ENCODE measurements at places on chromosomes 4 and X. TPM values are rescaled to one million over a fixed set of nuclear protein-coding genes. Genes with fewer than 3 reads are reported as not detected.

Gene ZNF711
- total RNA-seq: 24.0 TPM

Gene F11
- not detected for total RNA-seq

Gene GPR143
- 2.4 TPM for total RNA-seq

Gene RFC1
- total RNA-seq: 69.3 TPM

Gene ASB12
- total RNA-seq: 0.61 TPM

Gene ARHGEF9
- total RNA-seq: 43.6 TPM

DNA sequence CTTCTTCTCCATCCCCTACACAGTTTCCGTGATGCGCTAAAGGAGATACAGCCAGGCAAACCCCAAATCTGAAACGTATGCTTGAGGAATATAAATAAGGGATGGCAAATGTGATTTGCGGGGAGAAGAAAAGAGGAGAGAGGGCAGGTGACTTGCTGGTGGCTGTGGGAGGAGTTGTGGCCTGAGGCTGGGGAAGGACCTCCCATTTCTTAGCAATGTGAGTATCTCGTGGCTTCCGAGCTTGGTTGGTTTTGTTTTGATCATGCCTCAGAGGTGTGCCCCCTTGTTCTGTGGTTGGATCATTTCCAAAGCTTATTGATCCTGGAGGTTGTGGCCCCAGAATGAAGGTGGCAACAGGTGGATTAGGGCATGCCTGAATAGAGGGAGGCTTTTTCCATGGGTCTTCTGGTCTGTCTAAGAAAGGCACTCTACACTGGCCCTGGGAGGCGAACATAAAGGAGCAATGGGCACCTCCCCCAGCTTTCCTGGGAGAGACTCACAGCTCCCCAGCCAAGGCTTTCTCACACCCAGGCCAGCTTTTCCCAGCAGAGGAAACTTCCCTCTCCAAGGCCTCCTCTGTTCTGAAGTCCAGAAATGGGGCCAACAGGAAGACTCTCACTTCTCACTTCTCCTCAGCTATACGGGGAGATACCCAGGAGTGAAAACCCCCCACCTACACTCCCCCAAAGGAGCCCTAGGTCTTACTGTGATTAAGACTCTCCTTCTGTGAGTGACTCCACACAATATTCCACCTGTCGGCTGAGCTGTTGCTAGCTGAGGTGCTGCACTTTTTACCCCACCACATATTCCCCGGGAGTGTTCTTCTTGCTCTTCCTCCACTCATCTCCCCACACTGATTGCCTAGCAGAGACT is 40.0 kb downstream of the C4orf51 start:
- no peaks in the 10 kb centered on the region for H3K36me3 ChIP-seq
- peak overlapping the region; percentile 94 for H3K27ac ChIP-seq
- no peak overlapping the region for H3K4me3 ChIP-seq
- no peak for DNase-seq
- H3K4me1 ChIP-seq: peaks cover 24% of the 10 kb centered on the region

DNA sequence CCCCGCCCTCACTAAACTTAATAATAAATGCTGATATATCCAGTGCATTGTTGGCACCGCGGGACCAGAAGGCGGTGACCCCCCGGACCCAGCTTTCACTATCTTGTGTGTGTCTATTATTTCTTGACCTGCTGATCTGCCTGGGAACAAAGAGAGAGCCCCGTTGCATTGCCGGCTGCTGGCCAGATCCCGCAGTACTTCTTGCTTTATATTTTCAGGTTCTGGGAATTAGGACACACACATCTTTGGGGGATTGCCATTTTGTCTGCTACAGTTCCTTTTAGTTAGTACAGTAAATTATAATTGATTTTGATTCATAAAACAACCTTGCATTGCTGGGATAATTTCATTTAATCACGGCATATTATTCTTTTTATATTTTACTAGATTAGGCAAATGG is 2.2 kb upstream of the RTL8B start:
- H3K36me3 ChIP-seq: peaks cover 25% of the 10 kb centered on the region
- H3K27me3 ChIP-seq: no peaks in the 10 kb centered on the region
- DNase-seq: no peak

- H3K27me3 ChIP-seq: no peaks in the 10 kb centered on the region
- H3K4me1 ChIP-seq: no peaks in the 10 kb centered on the region
- peaks cover 16% of the 10 kb centered on the region for H3K36me3 ChIP-seq
- no peak overlapping the region for H3K4me3 ChIP-seq
- no peak overlapping the region for H3K27ac ChIP-seq
- DNase-seq: no peak
Measured at GRCh38 chr4:113270520-113271319, 221.3 kb downstream of the ANK2 start.

GRCh38 chrX:65883556-65883955 is 156.3 kb downstream of the VSIG4 start:
- no peak overlapping the region for H3K27ac ChIP-seq
- H3K4me3 ChIP-seq: no peak overlapping the region
- H3K27me3 ChIP-seq: no peaks in the 10 kb centered on the region
- no peak for DNase-seq

GRCh38 chrX:9664224-9664623 is 101.4 kb downstream of the GPR143 start:
- H3K36me3 ChIP-seq: peaks cover 17% of the 10 kb centered on the region
- no peak for DNase-seq
- H3K27me3 ChIP-seq: no peaks in the 10 kb centered on the region
- no peak overlapping the region for H3K4me3 ChIP-seq
- H3K27ac ChIP-seq: no peak overlapping the region

GRCh38 chr4:165560941-165561340 is 182.1 kb downstream of the CPE start:
- H3K36me3 ChIP-seq: peaks cover 6% of the 10 kb centered on the region

GRCh38 chr4:35365186-35365585 is 879.1 kb downstream of the ARAP2 start:
- no peak overlapping the region for H3K4me3 ChIP-seq
- DNase-seq: no peak
- H3K36me3 ChIP-seq: peaks cover 5% of the 10 kb centered on the region
- peaks cover 7% of the 10 kb centered on the region for H3K4me1 ChIP-seq
- peak overlapping the region; percentile 68 for H3K27ac ChIP-seq

All from neural crest cell (in vitro differentiated cells).